ENCODE measurements at places on chromosomes 7 and 10. TPM values are rescaled to one million over a fixed set of nuclear protein-coding genes. Genes with fewer than 3 reads are reported as not detected.
A peak's percentile ranks its signal among the peaks of the same experiment; 100 is the strongest.

- DNase-seq: no peak
These were observed 137.6 kb upstream of the SVIL start for GRCh38 chr10:29772403-29772802.

- DNase-seq: peak; percentile 68
These were observed 28.4 kb upstream of the SMARCD3 start for GRCh38 chr7:151276666-151277590.

GRCh38 chr7:28592861-28593260, 180.5 kb downstream of the CREB5 start:
- DNase-seq: no peak

- DNase-seq: no peak
These were observed 683.3 kb downstream of the GRM8 start for GRCh38 chr7:126569402-126569801.

DNA sequence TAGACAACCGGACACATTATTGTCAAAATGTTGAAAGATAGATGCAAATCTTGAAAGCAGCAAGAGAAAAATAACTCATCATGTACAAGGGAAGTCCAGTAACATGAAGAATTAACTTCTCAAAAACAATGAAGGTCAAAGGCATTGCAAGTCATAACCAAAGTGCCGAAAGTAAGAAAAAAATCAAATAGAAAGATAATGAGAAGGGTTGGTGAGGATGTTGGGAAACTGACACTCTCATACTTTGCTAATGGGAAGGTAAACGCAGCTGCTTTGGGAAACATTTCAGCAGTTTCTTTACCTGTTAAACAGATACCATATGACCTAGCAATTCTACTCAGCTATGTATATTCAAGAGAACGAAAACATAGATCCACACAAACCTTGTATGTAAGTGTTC, 303.0 kb downstream of the ARL4A start:
- DNase-seq: no peak

The SNX8 gene
- total RNA-seq: 42.3 TPM

Data from CD8-positive, alpha-beta memory T cell (primary cell).